ENCODE measurements at places on chromosomes 4 and X.
A peak's percentile ranks its signal among the peaks of the same experiment; 100 is the strongest.

DNA sequence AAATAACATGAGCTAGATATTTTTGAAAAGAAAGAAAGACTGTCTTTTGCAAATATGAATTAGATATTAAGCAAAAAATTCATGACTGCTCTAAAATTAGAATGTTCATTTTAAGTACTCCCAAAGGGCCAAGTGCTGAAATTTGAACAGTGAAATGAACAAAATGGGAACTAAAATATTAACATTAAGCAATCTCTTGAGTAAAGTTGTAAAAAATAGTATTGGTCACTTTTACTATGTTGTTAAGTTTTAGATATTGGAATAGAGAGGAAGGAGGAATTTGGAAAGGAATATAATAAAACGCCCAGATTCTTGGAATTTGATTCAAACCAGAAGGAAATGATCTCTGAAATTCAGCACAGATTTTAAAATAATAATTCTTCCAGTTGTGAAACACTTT is 125.9 kb upstream of the ANK2 start:
- no peak for DNase-seq

GRCh38 chrX:14235004-14235403 is 205.3 kb upstream of the GEMIN8 start:
- DNase-seq, result no peak

GRCh38 chrX:133969191-133969590 is 16.2 kb downstream of the GPC3 start:
- no peak for DNase-seq

DNA sequence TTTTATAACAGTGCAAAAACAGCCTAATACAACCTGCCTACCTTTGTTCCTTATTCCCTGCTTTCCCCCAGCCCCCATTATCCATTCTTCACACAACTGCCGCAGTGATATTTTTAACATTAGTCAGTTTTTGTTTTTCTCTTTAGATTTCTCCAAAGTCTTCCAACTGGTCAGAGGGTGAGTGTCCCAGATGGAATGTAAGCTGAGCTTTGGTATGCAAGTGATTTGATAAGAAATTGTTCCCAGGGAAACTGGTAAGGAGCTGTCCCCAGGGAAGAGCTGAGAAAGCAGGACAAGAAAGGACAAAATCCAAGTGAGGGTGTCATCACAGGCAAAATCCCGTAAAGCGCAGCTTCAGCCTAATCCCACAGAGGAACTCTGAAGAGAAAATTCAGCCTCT is 475.5 kb upstream of the ADGRL3 start:
- no peak for DNase-seq

DNA sequence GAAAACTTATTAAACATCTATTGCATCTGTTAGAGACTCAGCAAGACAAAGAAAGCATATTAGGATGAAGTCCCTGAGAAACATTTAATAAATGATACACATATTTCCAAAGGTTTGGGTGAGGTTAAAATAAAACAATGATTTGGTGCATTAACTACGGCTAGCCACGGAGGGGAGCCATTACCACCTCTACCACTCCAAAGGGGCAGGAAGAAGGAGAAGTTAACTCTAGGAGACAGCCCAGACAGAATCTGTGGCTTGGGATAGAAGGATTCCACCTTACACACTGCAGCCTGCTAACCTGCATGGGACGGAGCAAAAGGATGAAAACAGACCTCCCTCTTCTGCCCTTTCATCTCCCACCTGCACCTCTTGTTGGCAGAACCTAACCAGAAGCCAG is 189.1 kb upstream of the C1QTNF7 start:
- peak; percentile 23 for DNase-seq

DNA sequence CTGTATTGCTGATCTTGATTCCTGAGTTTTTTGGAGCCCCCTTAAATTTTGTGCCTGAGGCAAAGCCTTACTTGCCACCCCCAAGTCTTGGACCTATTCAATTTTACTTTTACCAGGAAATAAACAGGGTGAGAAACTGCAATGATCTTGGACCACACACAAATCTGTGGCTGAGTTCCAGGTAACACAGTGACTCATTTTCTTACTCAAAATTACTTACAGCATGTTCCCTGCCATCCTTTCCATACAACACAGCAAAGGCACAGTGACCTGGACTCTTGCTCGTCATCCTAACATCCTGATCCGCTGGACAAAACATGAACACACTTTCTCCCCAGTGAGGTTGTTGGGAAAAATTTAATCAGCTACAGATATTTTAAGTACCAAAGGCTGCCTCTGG is 60.7 kb upstream of the S100G start:
- no peak for DNase-seq

GRCh38 chrX:40809210-40809609 is 73.9 kb upstream of the MED14 start:
- DNase-seq, result no peak

GRCh38 chr4:113145519-113146291 is 96.3 kb downstream of the ANK2 start:
- peak; percentile 25 for DNase-seq

- DNase-seq, result no peak
These were observed 71.8 kb downstream of the RTL9 start for GRCh38 chrX:110430293-110431076.

DNA sequence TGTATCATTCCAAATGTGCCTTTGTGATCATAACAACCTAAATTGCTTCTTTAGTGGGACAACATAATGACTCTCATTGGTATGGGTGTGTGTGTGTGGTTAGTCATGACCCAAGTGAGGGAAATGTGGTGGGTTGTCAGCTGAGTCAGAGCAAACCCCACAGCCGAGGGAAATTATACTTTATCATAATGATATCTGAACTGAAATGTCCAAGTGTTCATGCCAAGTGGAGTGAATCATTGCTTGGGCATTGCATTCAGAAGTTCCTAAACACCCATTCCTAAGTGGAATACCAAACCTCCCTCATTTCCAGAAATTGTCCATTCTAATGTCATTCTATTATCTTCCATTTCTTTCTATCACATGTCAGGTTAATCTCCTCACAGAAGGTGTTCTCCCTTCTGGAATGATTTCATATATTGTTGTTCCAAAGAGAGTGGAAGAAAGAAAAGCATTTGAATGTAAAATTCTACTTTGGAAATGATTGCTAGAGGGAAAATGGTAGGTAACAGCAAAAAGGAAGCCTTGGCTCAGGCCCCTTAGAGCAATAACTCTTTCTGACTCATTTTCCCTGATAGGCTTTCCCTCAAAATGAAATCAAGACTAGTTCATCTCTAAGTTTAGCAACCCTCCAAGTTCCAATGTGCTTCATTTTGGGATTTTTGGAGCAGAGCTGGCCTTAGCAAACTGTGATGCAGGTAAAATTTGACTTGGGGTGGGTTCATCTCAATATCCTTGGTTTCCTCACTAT is 230.7 kb upstream of the KCNIP4 start:
- no peak for DNase-seq

DNA sequence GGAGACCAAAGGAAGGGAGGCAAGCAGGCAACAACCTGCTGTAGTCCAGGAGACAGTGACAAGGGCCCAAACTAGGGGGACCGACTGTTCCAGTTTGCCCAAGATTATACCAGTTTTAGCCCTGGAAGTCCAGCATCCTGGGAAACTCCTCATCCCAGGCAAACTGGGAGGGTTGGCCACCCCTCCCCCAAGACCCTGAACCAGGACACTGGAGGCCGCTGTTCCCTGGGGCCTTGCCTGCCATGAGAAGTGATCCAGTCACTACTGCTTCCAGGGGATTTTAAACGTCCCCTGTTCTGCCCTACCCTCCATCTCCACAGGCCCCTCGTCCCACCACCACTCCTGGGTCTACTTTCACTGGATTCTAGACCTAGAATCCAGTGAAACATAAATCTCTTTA is 4.3 kb upstream of the DGAT2L6 start:
- DNase-seq, result no peak

DNA sequence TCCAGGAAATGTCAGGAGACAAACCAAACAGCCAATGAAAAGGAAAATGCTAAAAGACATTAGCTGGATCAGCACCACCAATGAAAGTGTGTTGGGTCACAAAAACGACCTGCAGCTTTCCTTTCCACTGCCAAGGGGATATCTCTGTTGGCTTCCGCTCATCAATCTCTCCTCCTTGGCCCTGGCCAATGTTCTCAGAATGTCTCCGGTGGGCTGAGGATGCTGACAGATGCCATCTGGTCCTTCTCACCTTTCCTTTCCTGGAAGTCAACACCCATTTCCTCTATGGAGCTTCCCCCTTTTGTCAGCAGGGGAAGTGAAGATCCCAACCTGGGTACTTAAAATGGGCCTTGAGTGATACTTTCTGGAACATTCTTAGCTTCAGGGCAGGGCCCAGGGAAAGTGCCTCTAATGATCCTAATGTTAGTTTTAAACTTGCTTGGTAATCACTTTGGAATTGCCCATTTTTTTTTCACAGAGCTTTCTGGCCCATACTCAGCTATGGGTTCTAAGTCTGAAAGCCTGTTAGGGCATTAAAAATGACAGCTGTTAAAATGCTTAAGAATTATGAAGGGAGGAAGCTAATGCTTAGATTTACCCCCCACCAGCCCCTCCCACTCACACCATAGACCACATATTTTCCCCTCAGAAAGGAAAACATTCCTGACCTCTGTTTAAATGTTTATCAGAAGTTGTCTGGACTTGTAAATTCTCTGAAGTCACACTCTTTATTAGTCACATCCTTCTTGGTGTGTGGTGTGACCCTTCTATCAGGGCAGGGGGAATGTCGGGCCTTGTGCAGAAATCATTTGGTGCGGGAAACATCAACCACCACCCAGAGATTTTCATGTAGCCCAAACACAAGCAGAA is 29.2 kb downstream of the IGFBP7 start:
- no peak for DNase-seq

GRCh38 chr4:1136048-1136447 is 22.7 kb upstream of the RNF212 start:
- DNase-seq, result no peak

GRCh38 chr4:31185014-31185585 is 464.9 kb downstream of the PCDH7 start:
- DNase-seq, result no peak

- no peak for DNase-seq
These were observed 112.2 kb upstream of the ENPP6 start for GRCh38 chr4:184329659-184330400.

GRCh38 chr4:128566693-128567092 is 242.8 kb upstream of the JADE1 start:
- no peak for DNase-seq

DNA sequence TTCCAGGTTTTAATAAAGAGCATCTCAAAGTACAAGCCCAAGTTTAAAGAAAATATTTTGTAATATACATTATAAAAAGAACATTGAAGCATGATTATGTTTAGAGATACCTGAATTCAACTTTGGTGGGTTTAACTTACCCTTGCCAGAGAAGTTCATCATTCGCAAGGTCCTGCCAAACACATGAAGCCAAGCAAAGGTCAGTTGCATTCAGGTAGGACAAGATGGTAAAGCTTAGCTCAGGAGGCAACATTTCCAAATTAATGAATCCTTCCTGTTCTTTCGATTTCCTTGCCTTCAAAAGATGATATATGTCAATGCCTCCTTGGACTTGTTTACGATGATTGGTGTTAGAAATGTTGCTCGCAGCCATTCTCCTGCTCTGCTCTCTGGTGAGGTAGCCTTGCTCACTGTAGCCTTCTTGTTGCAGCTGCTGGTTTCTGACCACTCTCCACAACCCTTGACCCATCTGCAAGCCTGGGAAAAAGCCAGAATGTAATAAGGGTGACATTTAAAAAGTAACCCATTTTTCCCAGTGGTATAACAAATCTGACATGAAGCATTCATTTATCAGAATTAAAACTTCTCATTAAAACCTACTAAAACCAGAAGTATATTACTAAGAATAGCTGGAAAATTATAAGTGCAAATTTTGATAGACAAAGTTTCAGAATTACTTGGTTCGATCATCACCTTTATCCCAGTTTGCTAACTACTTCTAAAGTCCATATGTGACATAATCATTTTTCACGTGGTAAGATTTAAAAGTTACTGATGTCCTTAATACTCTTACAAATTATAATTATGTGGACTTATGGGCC is 20.6 kb downstream of the FBXO8 start:
- no peak for DNase-seq

DNA sequence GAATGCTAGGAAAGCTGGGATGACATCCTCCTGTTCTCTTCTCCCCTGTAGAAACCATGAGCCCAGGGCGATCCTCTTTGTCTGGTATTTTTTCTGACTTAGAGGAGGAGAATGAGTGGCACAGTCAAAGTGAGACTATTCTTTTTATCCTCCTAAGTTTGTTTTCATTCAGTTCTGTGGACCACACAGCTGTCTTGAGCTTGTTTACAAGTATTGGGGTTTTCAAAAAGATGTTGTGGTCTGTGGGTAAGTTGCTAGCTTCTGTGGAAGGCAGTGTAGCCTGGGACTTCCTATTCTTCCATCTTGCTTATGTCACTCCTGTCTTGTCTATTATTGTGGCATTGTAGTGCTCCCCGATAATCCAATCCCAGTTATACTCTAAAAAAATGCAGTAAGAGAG is 223.0 kb downstream of the PAPSS1 start:
- no peak for DNase-seq

- DNase-seq, result no peak
These were observed 108.6 kb downstream of the CENPC start for GRCh38 chr4:67436742-67437141.

- no peak for DNase-seq
These were observed 21.7 kb upstream of the GPM6A start for GRCh38 chr4:175833574-175834311.

- DNase-seq, result no peak
These were observed 186.9 kb downstream of the DCHS2 start for GRCh38 chr4:154304679-154305078.

GRCh38 chr4:40918330-40918729 is 168.6 kb downstream of the NSUN7 start:
- DNase-seq, result no peak

DNA sequence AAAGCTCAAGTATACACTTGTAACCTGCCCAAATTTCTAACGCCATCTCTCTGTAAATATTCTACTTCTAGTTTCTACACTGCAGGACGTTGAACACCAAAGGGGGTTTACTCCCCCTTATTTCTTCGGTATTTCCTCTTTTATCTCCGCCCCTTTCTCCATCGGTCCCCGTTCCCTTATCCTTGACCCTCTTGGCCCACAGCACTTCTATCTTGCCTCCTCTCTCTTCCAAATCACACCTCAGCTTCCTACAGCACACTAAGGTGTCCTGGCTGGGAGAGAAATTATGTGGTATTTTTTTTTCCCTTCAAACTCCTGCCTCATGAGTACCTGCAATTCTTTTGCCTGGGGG is 715 bp downstream of the ZMAT1 start:
- no peak for DNase-seq

- DNase-seq, result peak; percentile 50
These were observed 224.2 kb downstream of the STIM2 start for GRCh38 chr4:27084685-27085361.
